HT1080 (cell line): ENCODE measurements at places on chromosomes 2 and 18. TPM values are rescaled to one million over a fixed set of nuclear protein-coding genes. Genes with fewer than 3 reads are reported as not detected.
A peak's percentile ranks its signal among the peaks of the same experiment; 100 is the strongest.

GRCh38 chr2:118250463-118250862 is 162.2 kb downstream of the INSIG2 start:
- peak; percentile 72 for DNase-seq

GRCh38 chr2:17759805-17760204 is 5.9 kb downstream of the GEN1 start:
- no peak for DNase-seq

- no peak for DNase-seq
Observed at GRCh38 chr2:17877811-17878280, 621 bp upstream of the KCNS3 start.

- no peak for DNase-seq
Observed at GRCh38 chr2:43377327-43377726, 150.9 kb upstream of the ZFP36L2 start.

- DNase-seq, result no peak
Observed at GRCh38 chr18:5983488-5983887, 88.2 kb upstream of the TMEM200C start.

DNA sequence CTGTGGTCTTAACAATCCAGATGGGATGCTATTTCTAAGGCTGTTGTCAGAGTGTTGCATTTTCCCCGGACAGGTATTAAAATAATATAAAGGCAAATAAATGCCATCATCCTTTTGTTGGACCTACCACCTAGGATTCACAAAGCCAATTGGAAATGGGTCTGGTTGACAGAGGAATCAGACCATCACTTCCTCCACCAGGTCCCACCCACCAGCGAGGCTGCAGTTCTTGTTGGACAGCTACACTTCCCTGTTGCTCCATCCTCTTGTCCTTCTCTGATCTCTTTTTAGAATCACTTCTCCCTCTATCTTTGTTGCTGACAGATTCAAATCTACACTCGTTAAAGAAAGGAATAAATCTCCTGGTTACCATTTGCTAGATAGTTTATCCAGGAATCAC is 1.1 kb downstream of the TMEM169 start:
- DNase-seq, result no peak

DNA sequence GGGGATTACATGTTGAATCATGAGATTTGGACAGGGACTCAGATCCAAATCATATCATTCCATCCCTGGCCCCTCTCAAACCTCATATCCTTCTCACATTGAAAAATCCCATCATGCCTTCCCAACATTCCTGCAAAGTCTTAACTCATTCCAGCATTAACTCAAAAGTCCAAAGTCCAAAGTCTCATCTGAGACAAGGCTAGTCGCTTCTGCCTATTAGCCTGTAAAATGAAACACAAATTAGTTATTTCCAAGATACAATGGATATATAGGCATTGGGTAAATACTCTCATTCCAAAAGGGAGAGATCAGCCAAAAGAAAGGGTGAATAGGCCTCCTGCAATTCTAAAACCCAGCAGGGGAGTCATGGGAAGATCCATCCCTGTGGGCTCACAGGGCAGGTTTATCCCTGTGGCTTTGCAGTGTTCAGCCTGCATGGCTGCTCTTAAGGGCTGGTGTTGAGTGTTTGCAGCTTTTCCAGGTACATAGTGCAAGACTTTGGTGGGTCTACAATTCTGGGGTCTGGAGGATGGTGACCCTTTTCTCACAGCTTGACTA is 21.2 kb upstream of the SLC14A1 start:
- no peak for DNase-seq

DNA sequence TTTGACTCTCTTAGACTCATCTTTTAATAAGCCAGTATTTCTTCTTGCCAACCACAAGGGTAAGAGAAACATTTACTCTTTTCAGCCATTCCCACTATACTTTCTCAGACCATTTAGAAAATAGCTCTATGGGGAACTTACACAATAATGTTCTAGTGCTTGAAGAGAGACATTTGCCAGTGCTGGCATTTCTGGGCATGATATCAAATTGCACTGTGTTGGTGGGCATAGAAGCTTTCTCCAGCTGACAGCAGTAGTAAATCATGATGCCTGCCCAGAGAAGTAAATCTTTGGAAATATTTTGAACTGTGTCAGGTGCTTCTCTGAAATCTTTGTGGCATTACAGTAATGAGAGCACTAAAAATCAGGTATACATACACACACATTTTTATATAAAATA is 346.6 kb downstream of the CBLN2 start:
- no peak for DNase-seq

DNA sequence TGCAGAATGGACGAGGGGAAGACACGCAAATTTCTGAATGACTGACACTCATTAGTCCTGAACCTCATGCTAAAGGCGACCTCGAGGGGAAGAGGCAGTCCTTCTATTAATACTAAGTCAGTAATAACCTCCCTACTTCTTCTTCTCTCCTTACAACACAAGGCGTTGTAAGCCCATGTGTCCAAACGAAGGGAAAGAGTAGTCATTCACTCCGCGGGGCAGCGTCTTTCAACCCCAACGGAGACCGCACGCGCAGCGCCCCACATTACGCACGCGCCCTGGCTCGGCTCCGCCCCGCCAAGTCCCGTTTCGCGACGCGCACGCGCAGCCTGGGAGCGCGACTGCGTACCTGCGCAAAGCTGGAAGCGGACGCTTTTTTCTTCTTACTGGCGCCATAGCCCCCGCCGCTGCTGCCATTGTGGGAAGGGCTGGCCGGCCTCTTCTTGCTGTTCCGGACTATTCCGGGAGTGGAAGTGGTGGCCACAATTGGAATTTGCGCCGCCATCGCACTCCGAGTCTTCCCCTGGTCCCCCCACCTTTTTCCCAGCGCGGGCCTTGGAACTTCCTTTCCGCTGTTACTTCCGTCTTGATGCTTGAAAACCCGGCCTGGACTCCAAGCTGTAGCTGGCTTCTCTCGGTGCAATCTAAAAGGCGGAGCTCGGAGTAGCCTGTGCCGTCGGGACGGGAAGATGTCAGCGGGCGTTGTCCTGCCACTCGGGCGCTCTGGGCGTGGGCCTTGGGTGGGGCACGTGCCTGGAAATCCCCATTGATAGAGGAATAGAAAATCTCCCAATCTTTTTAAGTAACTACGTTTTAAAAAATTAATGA is at the start of gene INO80C:
Gene INO80C (minus strand): TSS at position 591 of the 828 bp plus-strand sequence. CDS start 86 bp downstream, at position 505.
- peak; percentile 88 for DNase-seq

DNA sequence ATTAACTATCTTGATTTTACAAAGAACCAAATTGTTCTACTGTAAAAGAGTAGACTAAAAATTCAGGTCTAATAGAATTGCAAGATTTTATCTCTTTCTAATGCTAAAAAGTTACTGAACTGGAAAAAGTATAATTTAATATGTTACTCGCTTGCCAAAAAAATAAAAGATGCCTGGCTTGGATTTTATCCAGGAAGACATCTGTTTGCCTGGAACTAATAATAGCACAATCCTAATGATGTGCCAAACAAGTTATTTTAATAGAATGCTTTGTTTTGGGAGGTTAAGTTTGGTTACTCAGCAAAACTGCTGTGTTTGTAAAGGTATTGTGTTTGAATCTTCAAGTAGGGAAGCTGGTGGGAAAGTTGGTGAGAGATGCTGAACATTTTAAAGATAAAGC is 19.4 kb upstream of the ZSWIM2 start:
- DNase-seq, result no peak

- DNase-seq, result no peak
Observed at GRCh38 chr2:10501980-10502802, 54.1 kb upstream of the ODC1 start.

DNA sequence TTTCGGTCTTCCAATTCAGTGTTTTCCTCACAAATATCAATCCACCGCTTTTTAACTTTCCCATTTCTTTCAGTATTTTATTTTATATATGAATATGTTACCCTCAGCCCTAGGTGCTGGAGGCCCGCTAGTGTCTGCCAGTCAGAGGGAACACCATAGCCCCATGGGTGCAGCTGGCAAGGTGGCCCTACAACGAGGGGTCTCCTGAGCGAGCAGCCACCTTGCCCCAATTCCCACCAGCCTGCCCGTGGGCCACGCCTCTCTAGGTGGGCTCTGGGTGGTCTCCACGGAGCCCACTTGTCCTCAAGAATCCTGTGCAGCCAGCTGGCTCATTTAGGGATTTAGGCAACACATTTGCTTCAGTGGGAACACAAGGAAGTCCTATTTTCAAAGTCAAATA is 72.5 kb upstream of the RGPD5 start:
- DNase-seq, result no peak

DNA sequence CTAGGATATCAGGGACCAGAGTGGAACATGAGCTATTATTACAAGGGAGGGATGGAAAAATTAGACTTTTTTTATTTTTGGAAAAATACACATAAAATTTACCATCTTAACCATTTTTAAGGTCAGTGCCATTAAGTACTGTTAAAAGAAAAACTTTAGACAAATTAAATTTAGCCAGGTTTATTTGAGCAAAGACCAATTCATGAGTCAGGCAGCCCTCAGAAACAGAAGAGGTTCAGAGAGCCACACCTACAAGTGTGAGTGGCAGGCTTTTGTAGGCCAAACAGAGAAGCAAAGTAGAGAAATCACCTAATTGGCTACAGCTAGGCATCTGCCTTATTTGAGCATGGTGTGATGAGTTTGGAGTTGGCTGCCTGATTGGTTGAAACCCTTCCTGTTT is 301.3 kb upstream of the RAB12 start:
- no peak for DNase-seq

GRCh38 chr2:51013079-51013932 is 18.6 kb downstream of the NRXN1 start:
- DNase-seq, result no peak

GRCh38 chr2:238475034-238475433 is 48.3 kb downstream of the ASB1 start:
- no peak for DNase-seq

DNA sequence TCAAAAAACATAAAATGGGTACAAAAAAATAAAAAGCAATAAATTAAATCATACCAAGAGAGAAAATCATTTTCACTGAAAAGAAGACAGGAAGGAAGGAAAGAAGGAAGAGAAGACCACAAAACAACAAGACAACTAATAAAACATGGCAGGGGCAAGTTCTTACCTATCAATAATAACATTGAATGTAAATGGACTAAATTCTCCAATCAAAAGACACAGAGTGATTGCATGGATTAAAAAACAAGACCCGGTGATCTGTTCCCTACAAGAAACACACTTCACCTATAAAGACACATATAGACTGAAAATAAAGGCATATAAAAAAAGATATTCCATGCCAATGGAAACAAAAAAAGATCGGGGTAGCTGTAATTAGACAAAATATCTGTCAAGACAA is 82.6 kb upstream of the CERS6 start:
- DNase-seq, result no peak

DNA sequence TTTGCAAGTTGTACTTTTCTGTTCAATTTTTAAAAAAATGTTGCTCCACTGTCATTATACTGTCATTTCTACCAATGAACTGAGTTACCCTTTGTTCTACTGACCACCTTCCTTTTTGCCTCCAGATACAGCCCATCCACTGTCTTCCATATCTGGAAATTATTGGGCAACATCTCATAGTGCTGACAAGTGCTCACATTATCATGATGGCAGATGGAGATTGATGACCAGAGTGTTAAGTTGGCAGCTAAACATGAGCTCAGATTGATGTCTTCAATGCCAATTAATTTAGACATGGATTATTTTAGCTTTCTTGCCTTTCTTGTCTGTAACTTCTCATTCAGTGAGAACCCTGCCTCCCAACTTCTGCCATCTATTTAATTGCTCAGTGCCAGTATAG is 76.6 kb downstream of the KIAA1328 start:
- DNase-seq, result no peak

- no peak for DNase-seq
Observed at GRCh38 chr2:53690876-53691275, 76.7 kb upstream of the CHAC2 start.

DNA sequence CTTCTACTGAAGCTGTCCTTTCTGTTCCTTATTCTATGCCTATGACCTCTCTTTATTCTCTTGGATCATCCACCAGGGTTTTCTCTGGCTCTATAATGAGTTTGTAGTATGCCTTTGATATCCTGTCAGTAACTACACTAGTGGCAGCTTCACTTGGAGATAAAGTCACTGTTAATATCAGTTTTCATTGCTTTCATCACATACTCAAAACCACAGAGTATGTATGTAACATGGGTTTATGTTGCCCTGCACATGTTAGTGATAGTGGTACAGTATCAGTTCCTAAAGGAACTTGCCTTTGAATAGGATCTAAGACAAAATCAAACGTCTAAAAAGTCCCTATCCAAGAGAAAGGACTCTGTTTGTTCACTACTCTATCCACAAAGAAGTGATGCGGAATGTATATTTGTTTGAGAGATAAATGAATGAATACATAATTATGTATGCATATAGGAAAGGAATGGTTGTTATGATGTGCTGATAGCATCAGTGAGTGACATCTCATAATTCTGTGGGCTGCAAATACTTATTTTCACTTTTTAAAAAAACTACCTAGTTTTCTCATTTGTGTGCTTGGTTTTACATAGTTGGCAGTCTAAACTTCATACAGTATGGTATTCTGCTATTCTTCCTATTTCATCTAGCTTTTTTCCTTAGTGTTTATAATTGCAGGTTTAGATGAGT is 45.1 kb downstream of the TET3 start:
- DNase-seq, result no peak

GRCh38 chr18:76005632-76006208 is 489.3 kb downstream of the ZNF516 start:
- peak; percentile 13 for DNase-seq

- peak; percentile 85 for DNase-seq
Observed at GRCh38 chr2:116988303-116988702, 826.2 kb upstream of the DDX18 start.

DNA sequence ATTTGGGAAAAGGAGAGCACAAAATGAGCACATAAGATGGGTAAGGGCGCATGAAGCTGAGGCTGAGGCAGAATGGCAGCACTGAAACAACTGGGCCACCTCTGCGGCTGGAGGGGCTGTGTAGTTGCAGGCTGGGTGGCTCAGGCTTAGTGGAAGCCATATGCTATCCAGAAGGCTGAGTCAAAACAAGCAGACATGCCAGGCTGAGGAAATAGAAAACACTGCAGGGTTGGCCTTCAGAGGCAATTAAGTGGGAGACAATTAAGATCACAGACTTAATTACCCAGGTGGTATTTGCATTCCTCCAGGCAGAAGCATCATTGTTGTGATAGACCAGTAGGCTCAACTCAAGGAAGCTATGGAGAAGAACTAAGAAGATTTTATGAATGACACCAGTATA is 11.4 kb upstream of the XPO1 start:
- no peak for DNase-seq

The ELOA2 gene
- total RNA-seq, result not detected in 2 replicates

The GDF7 gene
- total RNA-seq, result 0.27 and 0.33 TPM in 2 replicates

The FAP gene
- 0.23 TPM in 1 of 2 replicates, not detected in the other for total RNA-seq

The C18orf63 gene
- total RNA-seq, result not detected in 2 replicates

The SULT1C4 gene
- not detected in 2 replicates for total RNA-seq

The TSPYL6 gene
- total RNA-seq, result not detected in 2 replicates
